ENCODE measurements at places on chromosomes 4 and X. TPM values are rescaled to one million over a fixed set of nuclear protein-coding genes. Genes with fewer than 3 reads are reported as not detected.

DNA sequence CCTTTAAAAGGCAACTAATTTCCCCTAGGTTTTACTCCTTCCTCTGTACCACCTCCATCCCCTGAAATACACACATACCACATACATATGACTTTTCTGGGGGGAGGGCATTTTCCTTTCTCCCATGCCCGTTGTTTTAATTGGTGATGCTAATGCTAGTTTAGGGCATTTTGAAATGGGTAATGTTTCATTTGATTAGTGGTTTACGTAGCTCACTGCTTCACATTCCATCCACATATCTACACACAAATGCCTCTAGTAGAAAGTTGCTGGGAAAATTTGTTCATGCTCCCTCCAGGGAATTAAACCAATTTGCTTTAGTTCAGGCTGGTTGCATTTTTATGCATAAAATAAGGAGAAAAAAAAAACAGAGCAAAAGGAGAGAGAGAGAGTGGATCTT lies 231.2 kb downstream of the FRAS1 start:
- DNase-seq: no peak

GRCh38 chr4:117154251-117154650 lies 68.9 kb upstream of the TRAM1L1 start:
- DNase-seq: no peak

GRCh38 chr4:94453391-94453963 lies 1.7 kb downstream of the PDLIM5 start:
- DNase-seq: no peak

- no peak for DNase-seq
Observed at GRCh38 chrX:154064637-154065435, 32.7 kb downstream of the MECP2 start.

DNA sequence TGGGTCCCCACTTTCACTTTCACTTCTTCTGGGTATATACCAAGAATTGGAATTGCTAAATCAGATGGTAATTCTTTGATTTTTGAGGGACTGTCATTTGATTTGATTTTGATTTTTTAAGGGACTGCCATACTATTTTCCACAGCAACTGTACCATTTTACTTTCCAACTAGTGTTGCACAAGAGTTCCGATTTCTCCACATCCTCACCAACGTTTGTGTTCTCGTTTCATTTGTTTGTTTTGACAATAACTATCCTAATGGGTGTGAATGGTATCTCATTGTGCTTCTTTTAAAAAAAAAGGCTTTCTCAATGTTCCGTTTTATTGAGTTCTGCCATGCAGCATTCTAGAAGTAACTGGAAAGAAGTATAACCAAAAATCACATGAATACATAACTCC lies 62.6 kb downstream of the C4orf46 start:
- DNase-seq: no peak

GRCh38 chr4:149173241-149174013 lies 642.2 kb downstream of the IQCM start:
- no peak for DNase-seq

GNL3L gene
- total RNA-seq: 41.3 TPM

DNA sequence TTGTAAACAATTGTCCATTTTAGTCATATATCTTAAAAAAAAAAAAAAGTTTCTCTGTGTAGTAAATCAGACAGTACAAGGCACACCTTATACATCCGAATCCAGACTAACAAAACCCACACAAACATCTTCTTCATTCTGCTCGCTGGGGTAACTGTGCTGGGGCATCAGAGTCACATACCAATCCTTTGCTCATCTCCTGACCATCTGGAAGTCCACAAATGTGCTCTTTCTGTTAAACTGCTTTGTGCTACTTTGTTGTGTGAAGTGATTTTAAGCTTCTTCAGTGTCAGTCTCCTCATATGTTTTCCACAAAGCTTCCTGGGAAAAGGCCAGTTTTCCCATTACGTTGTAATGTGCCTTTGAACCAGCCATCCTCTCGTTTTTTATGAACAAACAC lies 86.2 kb upstream of the CBR4 start:
- DNase-seq: no peak

GRCh38 chrX:101729986-101730385 lies 70.3 kb upstream of the ARMCX2 start:
- no peak for DNase-seq

GRCh38 chr4:80446248-80446647 lies 110.7 kb downstream of the CFAP299 start:
- no peak for DNase-seq

DNA sequence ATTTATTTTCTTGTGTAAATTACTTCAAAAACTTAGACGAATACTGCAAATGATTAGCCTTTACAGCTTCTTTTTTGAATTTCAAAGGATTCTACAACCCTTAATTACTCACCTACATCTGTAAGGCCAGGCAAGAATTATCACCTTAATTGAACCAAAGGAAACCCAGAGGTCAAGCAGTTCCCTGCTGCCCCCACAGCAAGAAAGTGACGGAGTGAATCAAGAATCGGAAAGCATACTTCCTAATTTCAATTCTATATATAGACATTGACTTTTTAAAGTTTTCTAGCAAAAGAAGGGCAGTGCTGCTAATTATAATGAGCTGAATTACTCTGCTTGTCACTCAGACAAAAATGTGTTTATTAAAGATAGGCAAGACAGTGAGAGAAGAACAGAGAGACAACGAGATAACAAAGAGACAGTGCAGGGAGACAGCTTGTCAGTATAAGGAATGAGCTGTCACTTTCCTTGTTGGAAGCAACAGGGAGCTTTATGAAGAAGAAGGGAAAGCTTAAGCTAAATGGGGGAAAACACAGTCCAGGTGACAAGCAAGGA lies 47.5 kb upstream of the SPANXN4 start:
- DNase-seq: no peak

- DNase-seq: no peak
Observed at GRCh38 chr4:146462251-146462650, 59.5 kb downstream of the SLC10A7 start.

GPR82 gene
- not detected for total RNA-seq

MAOA gene
- total RNA-seq: 1.1 TPM

DNA sequence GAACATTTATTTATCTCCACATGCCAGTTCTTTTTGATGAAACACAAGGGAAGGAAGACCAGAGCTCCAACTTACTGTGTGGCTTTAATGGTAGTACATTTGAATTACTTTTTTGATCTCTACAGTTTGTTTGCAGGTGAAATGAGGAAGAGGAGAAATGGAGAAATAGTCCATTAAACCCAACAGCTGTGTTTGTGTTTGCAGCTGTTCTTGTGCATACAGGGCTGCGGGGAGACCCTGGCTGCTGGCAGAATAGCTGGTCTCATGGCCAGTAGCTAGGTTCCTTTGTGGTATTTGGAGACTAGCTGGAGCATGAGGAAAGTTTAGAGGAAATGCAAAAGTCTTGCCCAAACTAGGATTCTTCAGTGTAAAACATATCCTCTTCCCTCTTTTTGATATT lies 374.8 kb downstream of the GPAT3 start:
- DNase-seq: no peak
